Endodermal cell (in vitro differentiated cells): ENCODE measurements at places on chromosomes 11 and 22. TPM values are rescaled to one million over a fixed set of nuclear protein-coding genes. Genes with fewer than 3 reads are reported as not detected.

GRCh38 chr11:44542372-44542771 lies 23.1 kb upstream of the CD82 start:
- no peak for DNase-seq

The MMP12 gene
- not detected in 2 replicates for total RNA-seq

DNA sequence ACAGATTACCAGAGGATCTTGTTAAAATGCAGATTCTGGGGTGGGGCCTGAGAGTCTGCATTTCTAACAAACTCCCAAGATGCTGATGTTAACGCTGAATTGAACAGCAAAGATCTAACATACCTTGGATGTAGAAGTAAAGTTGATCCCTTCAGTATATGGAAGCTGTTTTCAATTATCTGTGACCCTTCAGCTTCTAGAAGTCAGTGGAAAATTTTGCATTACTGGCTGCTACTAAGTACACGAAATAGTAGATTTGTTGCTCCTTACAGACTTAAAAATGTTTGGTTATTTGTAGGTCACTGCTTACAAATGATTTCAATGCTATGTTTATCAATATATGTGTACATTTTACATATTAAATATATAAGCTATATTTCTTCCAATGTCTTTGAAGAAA lies 107.4 kb downstream of the ARHGAP42 start:
- no peak for DNase-seq

DNA sequence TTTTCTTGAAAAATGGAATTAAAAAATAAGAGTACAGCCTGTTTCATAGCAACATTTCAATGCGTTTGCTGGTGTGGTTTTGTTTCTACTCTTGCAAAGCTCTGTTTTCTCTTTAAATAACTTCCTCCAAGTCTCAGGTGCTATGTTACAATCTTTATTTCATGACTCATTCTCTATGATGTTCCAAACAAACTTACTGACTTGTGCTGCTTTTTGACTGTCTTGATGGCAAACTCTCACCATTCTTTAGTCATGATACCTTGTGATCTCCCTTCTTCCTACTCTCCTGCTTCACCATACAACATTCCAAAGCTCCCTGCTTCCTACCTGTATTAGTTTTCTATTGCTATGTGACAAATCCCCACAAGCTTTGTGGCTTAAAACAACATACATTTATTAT lies 166.1 kb downstream of the C11orf91 start:
- no peak for DNase-seq

- peak; percentile 70 for DNase-seq
Observed at GRCh38 chr11:8267831-8268529, 4.3 kb upstream of the LMO1 start.

DNA sequence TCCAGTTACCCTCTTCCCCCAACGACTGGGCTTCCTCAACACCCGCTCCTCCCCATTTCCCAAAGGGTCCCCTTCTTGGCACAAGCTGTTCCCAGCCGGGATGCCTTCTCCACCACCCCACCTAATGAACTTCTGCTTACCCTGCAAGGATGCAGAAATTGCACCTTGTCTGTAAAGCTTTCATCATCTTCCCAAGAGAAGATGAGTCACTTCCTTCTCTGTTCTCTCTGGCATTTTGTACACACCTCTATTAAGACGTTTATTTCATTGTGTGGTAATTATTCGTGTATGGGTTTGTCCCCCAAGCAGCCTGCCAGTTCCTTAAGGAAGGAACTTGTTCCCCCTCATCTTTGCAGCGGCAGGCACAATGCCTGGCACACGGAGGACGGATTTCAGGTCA lies 351.1 kb downstream of the CADM1 start:
- no peak for DNase-seq

GRCh38 chr11:37402663-37403062 lies 804.6 kb upstream of the RAG2 start:
- no peak for DNase-seq

- DNase-seq = no peak
Observed at GRCh38 chr22:20297414-20298109, 22.3 kb downstream of the DGCR6L start.

The CRACR2B gene
- total RNA-seq = 22.3 to 28.0 TPM (median 24.6 TPM) in 3 replicates

- no peak for DNase-seq
Observed at GRCh38 chr11:106683435-106683834, 334.8 kb downstream of the GUCY1A2 start.

- no peak for DNase-seq
Observed at GRCh38 chr11:82862379-82862778, 37.9 kb downstream of the PRCP start.

DNA sequence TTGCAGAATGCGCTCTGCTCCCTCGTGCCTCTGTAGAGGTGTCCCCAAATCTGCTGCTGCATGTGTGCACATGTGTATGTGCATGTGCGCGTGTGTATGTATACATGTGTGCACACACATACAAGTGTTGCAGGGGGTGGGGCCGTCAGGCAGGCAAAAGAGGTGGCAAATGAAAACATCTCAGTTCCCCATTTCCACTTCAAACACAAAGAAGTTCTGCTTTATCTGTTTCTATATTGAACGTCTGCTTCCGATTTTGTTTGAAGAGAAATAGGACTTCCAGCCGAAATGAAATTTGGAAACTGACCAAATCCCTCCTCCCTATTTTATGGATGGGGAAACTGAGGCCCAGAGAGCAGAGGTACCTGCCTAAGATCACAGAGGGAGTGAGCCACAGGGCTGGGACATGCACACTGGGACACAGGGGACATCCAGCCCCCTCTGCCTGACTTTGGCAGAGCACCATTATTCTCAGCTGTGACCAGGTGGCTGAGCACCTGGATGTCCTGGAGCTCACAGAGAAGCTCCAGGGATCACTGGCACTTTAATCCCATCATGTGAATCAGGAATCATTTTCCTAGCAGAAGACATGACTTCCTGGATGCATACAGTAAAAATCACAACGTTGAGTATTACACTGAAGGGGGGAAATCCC lies 41.2 kb upstream of the ALX4 start:
- DNase-seq = no peak
